HCEC 1CT (cell line): ENCODE measurements at places on chromosomes 6 and 20.

GRCh38 chr6:140825731-140826130, 1307.0 kb upstream of the GJE1 start:
- no peak for DNase-seq

- peak; percentile 92 for DNase-seq
Measured at GRCh38 chr6:31403283-31404060, at the start of gene MICA. TSS of gene MICA (plus strand) at chr6:31403595. CDS start at chr6:31403633, 38 bp downstream.

- no peak for DNase-seq
Measured at GRCh38 chr6:115999235-115999634, 61.5 kb downstream of the FRK start.

GRCh38 chr6:157570752-157571151, 189.8 kb downstream of the ZDHHC14 start:
- no peak for DNase-seq

DNA sequence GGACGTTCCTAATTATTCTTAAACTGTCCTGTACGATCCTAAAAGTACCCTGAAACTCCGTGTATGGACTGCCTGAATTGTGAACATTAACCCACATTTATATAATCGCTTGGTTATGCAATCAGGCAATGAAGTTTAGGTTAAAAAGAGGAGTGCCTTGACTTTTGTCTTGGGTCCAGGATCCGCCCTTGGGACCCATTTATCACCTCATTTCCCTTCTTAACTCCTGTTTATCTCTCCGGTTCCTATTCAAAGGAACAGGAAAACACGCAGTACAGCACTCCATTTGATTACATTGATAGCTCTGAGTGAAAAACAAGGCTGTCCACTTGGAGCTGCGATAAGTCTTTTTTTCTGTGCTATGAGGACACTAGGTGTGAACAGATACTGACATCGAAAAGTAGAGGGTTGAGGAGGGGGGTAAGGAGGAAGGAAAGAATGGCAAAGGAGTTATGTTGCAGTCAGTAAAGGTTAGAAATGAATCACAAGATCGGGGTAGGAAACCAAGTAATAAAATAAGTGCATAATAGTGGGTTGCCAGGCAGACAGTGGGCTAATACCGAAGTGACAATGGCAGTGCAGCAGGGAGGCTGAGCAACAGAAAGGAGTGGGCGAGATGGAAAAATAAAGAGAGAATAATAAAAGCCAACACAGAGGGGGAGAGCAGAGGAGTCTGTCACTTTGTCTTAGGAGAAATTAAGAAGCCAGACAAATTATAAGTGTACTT, 15.9 kb upstream of the PCK1 start:
- no peak for DNase-seq

GRCh38 chr6:108550256-108550655, 10.5 kb upstream of the FOXO3 start:
- DNase-seq, result no peak

GRCh38 chr6:105934708-105935107, 151.4 kb upstream of the PRDM1 start:
- DNase-seq, result no peak

DNA sequence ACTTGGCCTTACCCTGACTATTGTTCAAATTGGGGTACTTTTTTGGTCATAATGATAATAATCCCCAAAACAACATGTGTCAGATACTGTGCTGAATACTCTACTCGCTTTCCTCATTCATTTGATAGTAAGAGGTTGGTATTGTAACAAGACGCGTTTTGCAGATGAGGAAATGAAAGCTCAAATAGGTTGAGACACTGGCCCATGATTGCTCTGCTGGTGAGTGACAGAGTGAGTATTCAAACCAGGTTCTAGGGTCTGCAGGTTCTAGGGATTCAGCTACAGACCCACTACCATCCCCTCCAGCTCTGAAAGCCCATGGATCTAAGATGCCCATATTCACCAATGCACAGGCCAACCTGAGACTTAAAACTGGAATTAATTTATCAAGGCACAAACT, 1.3 kb upstream of the ENPP4 start:
- no peak for DNase-seq

- no peak for DNase-seq
Measured at GRCh38 chr20:23079926-23080325, 6.2 kb downstream of the CD93 start.

- no peak for DNase-seq
Measured at GRCh38 chr6:169176361-169176991, 77.2 kb downstream of the THBS2 start.

DNA sequence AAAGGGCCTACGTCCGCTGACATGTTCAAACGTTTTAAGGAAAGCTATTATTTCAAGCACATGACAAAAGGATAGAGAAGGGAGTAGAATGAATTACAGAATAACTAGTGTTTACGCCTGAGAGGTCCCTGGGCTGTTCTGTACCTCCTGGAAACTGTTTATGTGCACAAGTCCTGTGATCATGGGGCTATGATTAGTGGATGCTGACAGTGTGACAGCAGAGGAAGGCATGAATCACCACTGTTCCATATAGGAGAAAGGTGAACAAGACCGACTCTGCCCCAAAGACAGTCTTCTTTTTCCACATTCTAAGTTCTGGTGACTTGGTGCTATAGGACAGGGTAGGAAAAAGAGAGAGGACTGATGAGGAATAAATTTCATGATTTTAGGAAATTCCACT, 249.2 kb upstream of the PRDM1 start:
- DNase-seq, result peak; percentile 9

GRCh38 chr6:30988209-30988825, 4.8 kb downstream of the MUC21 start:
- no peak for DNase-seq

GRCh38 chr6:170225852-170226417, 64.9 kb downstream of the DLL1 start:
- DNase-seq, result no peak

DNA sequence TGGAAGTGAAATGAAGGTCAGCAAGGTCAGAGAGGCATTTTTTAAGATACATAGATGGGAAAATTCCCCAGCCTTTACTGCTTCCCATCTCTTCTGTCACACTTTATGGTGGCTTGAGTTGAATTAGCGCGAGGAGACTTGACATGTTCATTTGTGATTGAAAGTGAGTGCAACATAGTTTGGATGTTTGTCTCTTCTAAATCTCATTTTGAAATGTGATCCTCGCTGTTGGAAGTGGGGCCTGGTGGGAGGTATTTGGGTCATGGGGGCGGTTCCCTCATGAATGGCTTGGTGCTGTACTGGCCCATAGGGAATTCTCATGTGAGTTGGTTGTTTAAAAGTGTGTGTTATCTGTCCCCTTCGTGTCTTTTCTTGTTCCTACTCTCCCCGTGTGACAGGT, 237.2 kb downstream of the CDKAL1 start:
- DNase-seq, result no peak

- no peak for DNase-seq
Measured at GRCh38 chr6:89970072-89970471, 75.8 kb downstream of the GJA10 start.

DNA sequence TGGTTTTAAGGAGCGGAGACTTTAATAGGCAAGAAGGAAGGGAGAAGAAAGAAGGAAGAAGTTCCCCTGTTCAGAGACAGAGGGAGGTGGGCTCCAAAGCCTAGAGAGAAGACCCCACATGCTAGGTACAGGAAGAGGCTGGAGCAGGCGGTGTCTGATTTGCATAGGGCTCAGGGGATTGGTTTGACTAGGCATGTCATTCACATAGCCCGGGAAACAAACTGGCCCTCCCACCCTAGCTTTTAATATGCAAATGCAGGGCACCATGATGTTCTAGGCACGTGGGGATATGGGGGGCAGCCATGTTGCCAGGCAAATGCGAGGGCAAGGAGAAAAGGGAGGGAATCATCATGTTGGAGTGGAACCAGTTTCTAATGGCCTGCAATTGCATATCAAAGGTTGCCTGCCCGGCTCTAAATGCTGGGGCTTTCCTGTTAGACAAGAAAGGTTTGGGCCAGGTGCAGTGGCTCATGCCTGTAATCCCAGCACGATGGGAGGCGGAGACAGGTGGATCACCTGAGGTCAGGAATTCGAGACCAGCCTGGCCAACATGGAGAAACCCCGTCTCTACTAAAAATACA, 34.3 kb upstream of the AGPAT4 start:
- DNase-seq, result no peak

- DNase-seq, result no peak
Measured at GRCh38 chr20:24487648-24488047, 18.2 kb downstream of the SYNDIG1 start.

DNA sequence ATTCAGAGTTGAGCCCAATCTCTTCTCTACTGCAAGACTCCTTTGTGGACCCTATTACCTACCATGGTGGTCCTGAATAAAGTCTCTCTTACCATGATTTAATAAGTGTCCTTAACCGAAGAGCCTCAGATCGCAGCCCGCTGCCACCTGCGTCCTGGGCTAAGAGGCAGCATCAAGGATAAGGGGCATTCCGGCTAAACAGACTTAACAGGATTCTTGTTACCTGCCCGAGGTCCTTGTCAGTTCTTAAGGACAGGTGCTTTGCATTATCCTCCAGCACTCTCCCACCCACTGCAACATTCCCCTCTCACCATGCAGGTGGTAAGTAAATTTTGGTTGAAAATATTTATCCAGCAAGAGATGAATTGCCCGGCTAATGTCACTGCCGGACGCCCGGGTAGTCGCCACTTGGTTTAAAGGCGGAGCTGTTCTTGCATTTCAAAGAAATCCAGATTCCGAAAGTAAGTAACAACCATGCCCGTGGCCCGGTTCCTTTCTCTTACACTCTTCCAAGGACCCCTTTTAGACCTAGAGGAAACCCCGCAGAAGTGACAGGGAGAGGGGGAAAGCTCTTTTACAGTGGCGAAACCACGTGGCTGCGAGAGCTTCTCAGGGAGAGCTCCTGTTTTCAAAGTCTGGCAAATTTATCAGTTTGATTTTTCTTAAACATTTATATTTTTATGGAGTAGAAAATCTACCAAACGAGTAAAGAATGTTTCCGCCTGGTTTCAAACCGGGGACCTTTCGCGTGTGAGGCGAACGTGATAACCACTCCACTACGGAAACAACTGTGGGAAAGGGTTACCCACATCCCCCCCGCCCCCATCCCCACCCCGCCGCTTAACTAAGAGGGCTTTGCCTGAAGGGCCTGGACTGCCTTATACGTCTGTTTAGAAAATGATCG, 41.9 kb upstream of the PRSS16 start:
- no peak for DNase-seq

DNA sequence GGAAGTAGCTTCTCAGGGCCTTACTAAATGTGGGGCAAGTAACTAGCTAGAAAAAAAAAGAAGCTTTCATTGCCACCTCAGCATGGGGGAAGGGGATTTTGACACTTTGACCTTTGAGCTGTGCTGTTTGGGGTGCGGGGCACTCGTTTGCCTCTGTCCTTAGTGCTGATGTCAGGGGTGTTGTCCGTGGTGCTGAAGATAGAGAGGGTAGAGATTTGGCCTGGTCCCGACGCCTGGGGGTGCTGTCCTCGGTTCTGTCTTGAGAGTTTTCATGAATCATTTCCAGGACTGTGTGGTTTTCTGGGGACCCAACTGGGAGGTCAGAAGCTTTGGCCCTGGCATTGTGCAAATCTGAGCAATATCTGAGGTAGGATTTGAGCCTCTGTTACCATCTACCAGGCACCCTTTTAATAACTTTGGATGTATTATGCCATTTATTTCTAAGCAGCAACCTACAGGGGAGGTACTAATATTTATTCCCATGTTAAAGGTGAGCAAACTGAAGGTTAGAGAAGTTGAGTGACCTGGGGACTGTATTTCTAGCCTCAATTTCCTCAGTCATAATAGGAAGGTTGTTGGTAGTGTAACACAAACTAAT, 78.0 kb downstream of the DLGAP4 start:
- DNase-seq, result peak; percentile 33

- peak; percentile 30 for DNase-seq
Measured at GRCh38 chr6:146265056-146265455, 236.2 kb downstream of the GRM1 start.

GRCh38 chr6:16398587-16398986, 160.2 kb downstream of the GMPR start:
- peak; percentile 36 for DNase-seq

GRCh38 chr20:32925481-32926196, 66.9 kb downstream of the EFCAB8 start:
- no peak for DNase-seq

GRCh38 chr6:152734630-152735029, 16.0 kb upstream of the VIP start:
- DNase-seq, result no peak
